Mesendoderm (in vitro differentiated cells): ENCODE measurements at places on chromosomes 3 and 15.
A peak's percentile ranks its signal among the peaks of the same experiment; 100 is the strongest.

- no peaks in the 10 kb centered on the region for H3K36me3 ChIP-seq
- no peak overlapping the region for H3K27ac ChIP-seq
- H3K4me1 ChIP-seq = peaks cover 4% of the 10 kb centered on the region
Measured at GRCh38 chr3:71142441-71143161, 440.9 kb downstream of the FOXP1 start.

- no peaks in the 10 kb centered on the region for H3K27me3 ChIP-seq
- H3K27ac ChIP-seq = no peak overlapping the region
- H3K4me1 ChIP-seq = no peaks in the 10 kb centered on the region
Measured at GRCh38 chr3:30473374-30474051, 132.9 kb upstream of the TGFBR2 start.

GRCh38 chr3:81776643-81777042 is 15.2 kb upstream of the GBE1 start:
- no peak for DNase-seq
- no peaks in the 10 kb centered on the region for H3K27me3 ChIP-seq
- no peak overlapping the region for H3K27ac ChIP-seq
- no peaks in the 10 kb centered on the region for H3K36me3 ChIP-seq
- H3K4me1 ChIP-seq = no peaks in the 10 kb centered on the region

- no peaks in the 10 kb centered on the region for H3K27me3 ChIP-seq
- H3K27ac ChIP-seq = no peak overlapping the region
- no peak for DNase-seq
- no peaks in the 10 kb centered on the region for H3K4me1 ChIP-seq
- H3K4me3 ChIP-seq = no peak overlapping the region
- H3K36me3 ChIP-seq = no peaks in the 10 kb centered on the region
Measured at GRCh38 chr15:88382482-88382983, 84.7 kb downstream of the MRPL46 start.

- no peak overlapping the region for H3K27ac ChIP-seq
- peak; percentile 63 for DNase-seq
- H3K27me3 ChIP-seq = no peaks in the 10 kb centered on the region
Measured at GRCh38 chr3:53169045-53169831, 8.2 kb downstream of the PRKCD start.

DNA sequence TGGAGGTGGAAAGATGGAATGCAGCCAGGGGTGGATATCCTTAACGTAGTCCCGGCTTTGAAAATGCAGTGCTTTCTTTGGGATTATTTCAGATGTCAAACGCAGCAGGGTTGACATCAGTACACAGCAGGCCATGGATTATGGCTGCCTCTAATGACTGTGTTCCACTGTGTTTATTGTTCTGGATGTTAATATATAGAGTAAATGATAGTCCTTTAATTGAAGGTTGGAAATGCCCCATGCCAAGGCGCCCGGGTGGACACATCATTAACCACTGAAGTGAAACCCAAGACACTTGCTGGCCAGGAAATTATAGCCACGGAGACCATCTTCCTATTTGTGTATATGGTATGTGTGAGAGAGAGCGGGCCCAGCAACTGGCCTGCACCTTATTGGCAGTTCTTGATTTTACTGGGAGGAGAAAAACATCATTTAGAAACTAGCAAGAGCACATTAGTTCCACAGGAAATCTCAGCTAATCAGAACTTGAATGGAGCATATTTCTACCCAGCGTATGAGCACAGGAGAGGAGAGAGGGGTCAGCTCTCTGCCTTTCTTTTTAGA is 254.9 kb upstream of the RASGRP1 start:
- H3K27me3 ChIP-seq = no peaks in the 10 kb centered on the region
- H3K36me3 ChIP-seq = no peaks in the 10 kb centered on the region
- no peak for DNase-seq
- H3K4me3 ChIP-seq = no peak overlapping the region
- H3K27ac ChIP-seq = no peak overlapping the region
- no peaks in the 10 kb centered on the region for H3K4me1 ChIP-seq

DNA sequence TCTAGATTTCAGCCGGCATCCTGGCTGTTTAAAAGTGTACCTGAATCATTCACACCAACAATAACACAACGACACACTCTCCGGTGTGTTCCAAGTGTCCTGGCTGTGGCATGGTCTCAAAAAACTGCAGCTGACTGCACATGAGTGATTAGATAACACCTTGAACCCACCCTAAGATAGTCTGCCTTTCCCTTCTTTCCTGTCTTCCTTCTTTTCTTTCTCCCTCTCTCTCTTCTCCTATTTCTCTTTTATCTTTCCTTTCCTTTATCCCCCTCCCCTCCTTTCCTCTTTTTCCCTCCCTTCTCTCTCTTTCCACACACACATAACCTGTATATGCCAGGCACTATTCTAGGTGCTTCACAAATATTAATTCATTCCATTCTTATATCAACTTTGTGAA is 1.2 kb upstream of the FAH start:
- no peaks in the 10 kb centered on the region for H3K27me3 ChIP-seq
- H3K4me1 ChIP-seq = no peaks in the 10 kb centered on the region
- no peak for DNase-seq
- H3K36me3 ChIP-seq = no peaks in the 10 kb centered on the region
- no peak overlapping the region for H3K27ac ChIP-seq

GRCh38 chr15:67116742-67117141 is 51.3 kb downstream of the SMAD3 start:
- H3K27me3 ChIP-seq = no peaks in the 10 kb centered on the region
- H3K4me3 ChIP-seq = no peak overlapping the region
- H3K36me3 ChIP-seq = no peaks in the 10 kb centered on the region

GRCh38 chr3:29609328-29609811 is 328.5 kb downstream of the RBMS3 start:
- no peaks in the 10 kb centered on the region for H3K27me3 ChIP-seq
- H3K36me3 ChIP-seq = no peaks in the 10 kb centered on the region
- no peak overlapping the region for H3K27ac ChIP-seq
- no peak for DNase-seq

- no peaks in the 10 kb centered on the region for H3K36me3 ChIP-seq
- H3K27me3 ChIP-seq = no peaks in the 10 kb centered on the region
- H3K27ac ChIP-seq = no peak overlapping the region
- no peak overlapping the region for H3K4me3 ChIP-seq
- peak; percentile 53 for DNase-seq
- H3K4me1 ChIP-seq = no peaks in the 10 kb centered on the region
Measured at GRCh38 chr3:151412989-151413388, 28.4 kb upstream of the P2RY12 start.

DNA sequence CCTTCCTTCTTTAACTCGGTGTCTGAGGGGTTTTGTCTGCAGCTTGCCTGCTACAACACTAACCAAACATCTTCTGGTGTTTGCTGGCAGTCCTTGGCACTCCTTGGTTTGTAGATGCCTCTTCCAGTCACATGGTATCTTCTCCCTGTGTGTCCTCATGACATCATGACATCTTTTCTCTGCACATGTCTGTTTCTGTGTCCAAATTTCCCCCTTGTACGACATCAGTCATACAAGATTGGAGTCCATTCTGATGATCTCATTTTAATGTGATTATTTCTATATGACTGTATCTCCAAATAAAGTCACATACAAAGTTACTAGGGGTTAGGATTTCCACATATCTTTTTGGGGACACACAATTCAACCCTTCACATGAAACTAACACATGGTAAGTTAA is 152.3 kb upstream of the LRRN1 start:
- no peak for DNase-seq
- no peaks in the 10 kb centered on the region for H3K36me3 ChIP-seq
- H3K4me3 ChIP-seq = no peak overlapping the region
- no peak overlapping the region for H3K27ac ChIP-seq
